Naive thymus-derived CD8-positive, alpha-beta T cell (primary cell): ENCODE measurements at places on chromosomes 3 and 15. TPM values are rescaled to one million over a fixed set of nuclear protein-coding genes. Genes with fewer than 3 reads are reported as not detected.

ABI3BP gene
- not detected for total RNA-seq

- H3K36me3 ChIP-seq: peaks cover 19% of the 10 kb centered on the region
- no peaks in the 10 kb centered on the region for H3K27me3 ChIP-seq
- H3K4me1 ChIP-seq: peaks cover 6% of the 10 kb centered on the region
- DNase-seq: no peak
- no peak overlapping the region for H3K4me3 ChIP-seq
Measured at GRCh38 chr3:140974900-140975299, 33.3 kb downstream of the SLC25A36 start.

- DNase-seq: no peak
- no peaks in the 10 kb centered on the region for H3K4me1 ChIP-seq
- no peak overlapping the region for H3K27ac ChIP-seq
- no peak overlapping the region for H3K4me3 ChIP-seq
- H3K27me3 ChIP-seq: no peaks in the 10 kb centered on the region
- H3K36me3 ChIP-seq: peaks cover 11% of the 10 kb centered on the region
Measured at GRCh38 chr3:198032039-198032936, 72.3 kb downstream of the LMLN start.

CDV3 gene
- total RNA-seq: 210 TPM

CYP8B1 gene
- total RNA-seq: not detected

- DNase-seq: no peak
- H3K27me3 ChIP-seq: no peaks in the 10 kb centered on the region
- H3K4me1 ChIP-seq: no peaks in the 10 kb centered on the region
- no peak overlapping the region for H3K4me3 ChIP-seq
- no peaks in the 10 kb centered on the region for H3K36me3 ChIP-seq
Measured at GRCh38 chr3:140540262-140540661, 137.6 kb upstream of the TRIM42 start.

DNA sequence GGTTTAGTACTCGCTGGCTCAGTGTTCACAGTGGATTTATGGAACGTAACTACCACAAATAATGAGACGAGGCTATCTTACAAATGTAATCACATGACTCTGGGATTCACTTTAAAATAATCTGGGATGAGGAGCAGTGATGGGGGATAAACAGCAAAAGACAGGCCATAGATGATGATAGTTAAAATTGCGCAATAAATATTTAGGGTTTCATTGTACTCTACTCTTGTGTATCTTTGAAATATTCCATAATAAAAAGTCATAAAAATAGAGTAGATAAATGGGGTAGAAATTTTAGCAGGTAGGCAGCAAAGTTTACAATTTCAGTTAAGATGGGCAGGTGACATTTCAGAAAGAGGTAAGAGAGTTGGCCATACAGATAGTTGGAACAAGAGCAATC, 196.6 kb downstream of the KCNMB2 start:
- no peak for DNase-seq
- H3K36me3 ChIP-seq: no peaks in the 10 kb centered on the region
- no peak overlapping the region for H3K4me3 ChIP-seq
- no peaks in the 10 kb centered on the region for H3K4me1 ChIP-seq
- peaks cover 2% of the 10 kb centered on the region for H3K27me3 ChIP-seq

DNA sequence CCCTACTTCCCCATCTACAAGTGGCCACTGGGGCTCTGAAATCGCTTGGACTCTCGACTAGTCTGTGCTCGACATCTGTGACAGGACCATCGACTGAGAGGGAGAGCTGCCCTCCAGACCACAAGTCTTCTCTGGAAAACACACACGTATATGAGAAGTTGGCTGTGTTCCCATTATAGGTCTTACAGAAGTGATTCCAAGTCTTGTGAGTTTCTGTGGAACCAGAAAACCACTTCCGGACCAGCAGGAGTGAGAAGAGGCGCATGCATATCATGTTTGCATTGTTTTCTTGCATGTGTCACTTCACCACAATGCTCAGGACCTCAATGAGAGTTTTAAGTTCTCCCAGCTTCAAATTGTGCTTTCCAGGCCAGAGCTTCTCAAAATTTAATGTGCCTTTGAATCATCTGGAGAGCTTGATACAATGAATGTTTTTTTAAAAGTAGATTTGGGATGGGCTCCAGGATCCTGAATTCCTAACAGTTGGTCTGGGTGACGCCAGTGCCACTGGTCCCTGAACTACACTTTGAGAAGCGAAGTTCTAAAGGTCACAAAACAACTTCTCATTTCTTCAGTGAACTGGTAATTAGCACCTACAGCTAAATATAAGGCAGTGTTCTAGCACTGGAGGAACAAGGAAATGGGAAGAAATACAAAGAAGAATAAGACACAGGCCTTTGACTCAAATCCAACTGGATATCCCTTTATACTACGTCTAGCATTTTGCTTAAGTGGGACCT, 15.7 kb downstream of the LIPC start:
- no peaks in the 10 kb centered on the region for H3K36me3 ChIP-seq
- H3K27ac ChIP-seq: peak overlapping the region; percentile 34
- H3K4me3 ChIP-seq: no peak overlapping the region
- no peaks in the 10 kb centered on the region for H3K27me3 ChIP-seq
- DNase-seq: no peak

- peaks cover 18% of the 10 kb centered on the region for H3K27me3 ChIP-seq
- no peaks in the 10 kb centered on the region for H3K36me3 ChIP-seq
- DNase-seq: no peak
Measured at GRCh38 chr15:93865586-93865985, 365.8 kb upstream of the MCTP2 start.

DNA sequence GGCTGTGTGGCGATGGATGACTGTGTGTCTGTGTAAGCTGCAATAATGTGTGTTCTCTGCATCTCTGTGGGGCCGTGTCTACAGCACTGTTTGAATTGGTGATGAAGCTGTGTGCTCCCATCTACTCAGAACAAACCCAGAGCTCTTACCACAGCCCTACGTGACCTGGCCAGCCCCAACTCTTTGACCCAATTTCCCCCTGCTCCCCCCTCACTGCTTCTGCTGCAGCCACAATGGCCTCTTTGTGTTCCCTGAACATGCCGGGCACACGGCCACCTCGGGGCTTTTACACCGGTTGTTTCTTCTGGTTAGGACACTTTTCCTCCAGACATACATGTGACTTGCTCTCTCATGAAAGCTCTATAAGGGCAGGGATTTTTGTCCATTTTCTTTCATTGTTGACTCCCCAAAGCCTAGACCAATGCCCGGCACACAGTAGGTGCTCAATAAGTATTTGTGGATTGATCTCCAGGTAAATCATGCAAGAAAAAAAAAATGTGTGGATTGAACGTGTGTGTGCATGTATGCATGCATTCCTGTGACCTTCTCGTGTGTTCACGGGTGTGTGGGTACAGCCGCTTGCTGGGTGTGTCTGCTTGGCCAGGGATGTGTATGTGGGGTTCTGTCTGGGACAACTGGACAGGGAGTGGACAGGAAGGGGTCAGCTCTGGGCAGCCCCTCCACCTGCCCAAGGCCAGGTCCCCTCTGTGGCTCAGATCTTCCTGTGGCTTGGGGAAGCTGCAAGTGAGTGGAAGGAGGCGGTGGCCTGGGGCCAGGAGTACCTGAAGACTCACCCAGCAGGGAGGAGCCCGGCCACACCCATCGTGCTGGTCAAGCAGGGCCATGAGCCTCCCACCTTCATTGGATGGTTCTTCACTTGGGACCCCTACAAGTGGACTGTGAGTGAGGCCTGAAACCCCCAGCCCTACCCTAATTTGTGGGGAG, 14.8 kb downstream of the VILL start:
- no peak overlapping the region for H3K4me3 ChIP-seq
- no peak for DNase-seq
- H3K36me3 ChIP-seq: no peaks in the 10 kb centered on the region
- no peaks in the 10 kb centered on the region for H3K27me3 ChIP-seq
- H3K4me1 ChIP-seq: peaks cover 16% of the 10 kb centered on the region
- peak overlapping the region; percentile 83 for H3K27ac ChIP-seq

- no peak overlapping the region for H3K27ac ChIP-seq
- no peak overlapping the region for H3K4me3 ChIP-seq
- no peak for DNase-seq
- no peaks in the 10 kb centered on the region for H3K27me3 ChIP-seq
- no peaks in the 10 kb centered on the region for H3K4me1 ChIP-seq
- no peaks in the 10 kb centered on the region for H3K36me3 ChIP-seq
Measured at GRCh38 chr3:40336511-40337135, 27.1 kb downstream of the EIF1B start.

GRCh38 chr3:30112411-30112810, 494.0 kb upstream of the TGFBR2 start:
- H3K27ac ChIP-seq: no peak overlapping the region
- no peak overlapping the region for H3K4me3 ChIP-seq
- H3K36me3 ChIP-seq: no peaks in the 10 kb centered on the region
- DNase-seq: no peak
- peaks cover 10% of the 10 kb centered on the region for H3K27me3 ChIP-seq

DNA sequence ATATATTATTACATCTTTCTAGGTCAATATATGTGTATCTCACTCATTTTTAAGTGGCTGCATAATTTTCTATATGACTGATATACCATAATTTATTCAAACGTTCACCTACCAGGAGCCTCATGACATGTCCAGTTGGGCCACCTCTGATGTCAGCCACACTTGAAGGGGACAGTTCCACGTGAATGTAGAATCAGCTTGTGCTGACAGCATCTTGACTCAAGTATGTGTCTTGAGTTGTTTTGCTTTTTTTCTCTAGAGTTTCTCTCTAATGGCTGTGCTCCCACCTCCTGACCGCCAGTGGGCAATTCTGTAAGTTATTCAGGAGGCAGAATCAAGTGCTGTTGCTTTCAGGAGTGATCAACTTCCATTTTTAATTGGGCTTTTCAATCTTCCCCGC, 237.9 kb downstream of the NFKBIZ start:
- H3K36me3 ChIP-seq: no peaks in the 10 kb centered on the region
- peaks cover 4% of the 10 kb centered on the region for H3K4me1 ChIP-seq
- H3K27ac ChIP-seq: no peak overlapping the region
- DNase-seq: no peak
- no peak overlapping the region for H3K4me3 ChIP-seq

DNA sequence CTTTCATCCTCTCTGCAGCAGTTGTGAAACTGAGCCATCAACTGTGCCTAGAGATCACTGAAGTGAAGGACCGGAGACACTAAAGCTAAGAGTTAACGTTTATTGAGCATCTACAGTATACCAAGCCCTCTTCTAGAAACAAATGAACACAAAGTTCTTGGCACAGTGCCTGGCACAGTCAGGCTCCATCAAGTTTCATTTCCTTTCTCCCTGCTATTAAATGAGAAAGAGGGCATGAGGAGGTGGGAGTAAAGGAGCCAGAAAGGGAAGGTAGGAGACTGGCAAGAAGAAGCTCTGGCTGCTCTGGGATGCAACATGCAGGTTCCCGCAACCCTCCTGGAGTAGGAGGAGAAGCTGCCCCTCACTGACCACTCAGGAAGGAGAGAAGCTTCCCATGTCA, 30.6 kb downstream of the CYP19A1 start:
- H3K27ac ChIP-seq: no peak overlapping the region
- DNase-seq: no peak
- H3K4me1 ChIP-seq: no peaks in the 10 kb centered on the region
- no peak overlapping the region for H3K4me3 ChIP-seq
- no peaks in the 10 kb centered on the region for H3K36me3 ChIP-seq

GRCh38 chr3:18422972-18423371, 2.2 kb downstream of the SATB1 start:
- H3K36me3 ChIP-seq: peaks cover 15% of the 10 kb centered on the region
- peak overlapping the region; percentile 94 for H3K27ac ChIP-seq
- DNase-seq: no peak

DNA sequence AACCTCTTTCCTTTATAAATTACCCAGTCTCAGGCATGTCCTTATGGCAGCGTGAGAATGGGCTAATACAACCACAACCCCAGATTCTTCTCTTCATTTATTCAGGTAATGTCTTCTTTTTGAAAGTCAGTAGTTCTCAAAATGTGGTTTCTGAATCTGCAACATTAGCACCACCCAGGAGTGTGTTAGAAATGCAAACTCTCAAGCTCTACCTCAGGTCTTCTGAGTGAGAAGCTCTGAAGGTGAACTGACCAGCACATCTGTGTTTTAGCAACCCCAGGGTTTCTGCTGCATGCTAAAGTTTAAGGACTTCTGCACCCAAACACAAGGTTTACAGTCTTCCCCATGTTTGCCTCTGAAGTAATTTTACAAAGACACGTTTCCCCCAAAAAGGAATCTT, 22.3 kb upstream of the TRIM59 start:
- H3K27ac ChIP-seq: no peak overlapping the region
- peaks cover 7% of the 10 kb centered on the region for H3K27me3 ChIP-seq
- H3K4me1 ChIP-seq: no peaks in the 10 kb centered on the region
- DNase-seq: no peak

DNA sequence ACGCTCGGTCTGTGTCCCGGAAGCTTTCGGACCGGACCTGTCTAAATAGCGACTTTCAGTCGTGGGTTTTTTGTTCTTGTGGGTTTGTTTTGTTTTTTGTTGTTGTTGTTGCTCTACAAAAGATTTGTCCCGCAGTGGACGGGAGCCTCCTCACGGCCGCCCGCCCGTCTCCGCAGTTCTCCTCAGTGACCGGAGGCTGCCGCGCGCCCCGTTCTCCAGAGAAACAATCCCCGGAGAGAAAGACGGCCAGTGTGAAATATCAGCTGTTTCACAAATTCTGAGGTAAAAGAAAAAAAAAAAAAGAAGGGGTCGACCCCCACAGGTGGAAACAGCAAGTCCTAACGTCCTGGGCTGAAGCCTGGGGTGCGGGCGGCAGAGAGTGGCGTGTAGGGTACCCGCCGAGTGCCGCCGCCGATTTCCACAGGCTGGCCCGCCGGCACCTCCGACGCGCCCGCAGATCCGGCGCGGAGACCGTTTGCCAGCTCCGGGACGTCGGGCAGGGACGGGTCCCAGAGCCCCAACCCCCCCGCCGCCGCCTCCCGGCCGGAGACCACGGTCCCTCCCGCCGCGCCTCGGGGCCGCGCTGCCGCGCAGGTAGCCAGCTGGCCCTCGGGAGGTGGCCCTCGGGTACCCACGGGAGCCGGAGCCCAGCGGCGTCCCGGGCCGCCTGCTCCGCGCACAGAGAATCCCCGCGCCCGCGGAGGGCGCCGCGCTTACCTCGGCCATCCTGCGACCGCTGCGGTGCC, 478 bp downstream of the BNC1 start:
- H3K4me3 ChIP-seq: peak overlapping the region; percentile 77
- no peak overlapping the region for H3K27ac ChIP-seq
- peaks cover 77% of the 10 kb centered on the region for H3K27me3 ChIP-seq
- no peak for DNase-seq
- no peaks in the 10 kb centered on the region for H3K36me3 ChIP-seq
